ENCODE measurements at places on chromosomes 7 and 10. TPM values are rescaled to one million over a fixed set of nuclear protein-coding genes. Genes with fewer than 3 reads are reported as not detected.

- no peak for DNase-seq
These were observed 17.8 kb downstream of the BTBD16 start for GRCh38 chr10:122288917-122289316.

DNA sequence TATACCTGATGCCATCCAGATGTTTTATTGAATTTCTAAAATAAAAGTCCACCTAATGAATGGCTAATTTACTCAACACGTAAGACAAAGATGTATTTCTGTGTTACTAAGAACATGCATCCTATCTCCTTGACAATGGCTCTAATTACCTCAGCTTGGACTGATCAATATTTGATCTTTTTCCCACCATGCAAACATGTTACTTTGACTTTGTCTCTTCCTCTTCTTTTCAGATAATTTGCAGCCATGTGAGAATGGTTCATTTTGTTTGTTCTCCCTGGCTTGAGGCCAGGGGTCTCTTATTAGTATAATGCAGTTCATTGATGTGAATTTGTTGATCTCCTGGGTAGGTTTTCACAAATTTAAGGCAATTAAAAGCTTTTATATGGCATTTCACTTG is 302.1 kb downstream of the ADK start:
- DNase-seq, result no peak

DNA sequence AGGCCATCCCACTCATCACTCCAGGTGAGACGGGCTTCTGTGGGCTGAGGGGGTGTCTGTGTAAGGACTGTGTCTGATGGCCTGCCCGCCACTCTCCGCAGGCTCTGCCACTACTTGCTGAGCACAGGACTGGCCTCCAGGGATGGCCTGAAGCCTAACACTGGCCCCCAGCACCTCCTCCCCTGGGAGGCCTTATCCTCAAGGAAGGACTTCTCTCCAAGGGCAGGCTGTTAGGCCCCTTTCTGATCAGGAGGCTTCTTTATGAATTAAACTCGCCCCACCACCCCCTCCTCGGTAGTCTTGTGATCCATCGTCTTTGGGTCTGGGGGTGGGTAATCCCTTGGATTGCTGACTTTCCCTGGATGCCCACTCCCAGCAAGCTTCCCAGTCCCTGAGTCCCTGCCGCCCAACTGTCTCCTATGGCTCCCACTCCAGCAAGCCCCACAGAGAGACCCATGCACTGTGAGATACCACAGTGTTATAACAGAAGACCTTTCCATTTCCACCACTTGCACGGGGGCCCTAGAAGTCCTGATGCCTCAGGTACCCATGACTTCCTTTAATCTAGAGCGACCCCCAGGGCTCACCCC is 4.7 kb downstream of the FXYD4 start:
- no peak for DNase-seq

DNA sequence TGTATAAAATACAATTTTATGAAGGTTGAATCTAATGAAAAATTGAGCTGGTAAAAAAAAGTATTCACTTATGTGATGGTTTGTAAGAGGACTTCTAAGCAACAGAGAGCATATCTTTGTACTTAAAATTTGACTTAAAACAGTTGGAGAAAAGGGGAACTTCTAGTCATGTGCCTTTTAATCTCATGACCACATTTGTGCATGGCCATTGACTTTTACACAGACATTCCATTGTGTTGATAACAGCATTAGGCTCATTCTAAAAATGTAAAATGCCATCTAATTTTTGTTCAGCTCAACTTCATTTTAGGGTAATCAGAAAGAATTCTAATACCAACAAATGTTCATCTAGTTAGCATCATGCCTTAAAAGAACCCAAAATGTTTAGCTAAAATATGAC is 119.9 kb downstream of the HPSE2 start:
- DNase-seq, result no peak

- no peak for DNase-seq
These were observed 324.0 kb upstream of the POT1 start for GRCh38 chr7:125253452-125254190.

GRCh38 chr10:104435822-104436221 is 82.2 kb downstream of the CFAP58 start:
- no peak for DNase-seq

DNA sequence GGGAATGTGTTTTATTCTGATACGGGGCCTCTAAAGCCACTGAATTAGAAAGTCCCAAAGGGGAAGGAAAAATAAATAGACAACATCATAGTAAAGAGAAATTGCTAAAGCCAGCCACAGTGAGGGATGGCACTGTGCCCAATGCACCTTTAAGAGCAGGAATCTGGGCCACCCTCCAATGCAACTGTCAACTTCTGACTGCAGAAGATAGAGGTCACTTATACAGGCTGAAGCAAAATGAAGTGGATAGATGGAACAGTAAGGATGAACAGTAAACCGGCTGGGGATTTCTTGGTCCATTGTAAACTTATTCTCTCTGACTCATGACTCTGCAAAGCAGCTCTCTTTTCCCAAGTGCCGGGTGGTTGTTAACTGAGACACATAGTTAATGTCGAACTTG is 54.0 kb upstream of the KCNIP2 start:
- no peak for DNase-seq

DNA sequence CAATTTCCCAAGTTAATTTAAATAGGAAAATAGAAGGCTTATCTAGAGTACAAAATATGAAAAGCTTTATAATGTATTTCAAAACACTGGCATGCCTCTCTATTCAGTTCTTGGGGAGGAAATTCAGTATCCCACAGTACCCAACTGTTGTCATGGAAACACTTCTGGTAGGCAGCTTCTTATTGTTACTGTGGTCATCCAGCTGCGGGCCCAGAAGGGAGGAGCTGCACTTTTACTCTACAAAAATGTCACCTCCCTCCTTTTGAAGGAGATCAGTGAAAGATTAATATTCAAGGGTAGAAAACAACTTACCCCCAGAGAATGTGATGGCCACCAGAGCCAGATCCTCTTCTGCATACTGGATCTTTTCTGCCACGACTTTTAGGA is 202.8 kb downstream of the RAPGEF5 start:
- no peak for DNase-seq

DNA sequence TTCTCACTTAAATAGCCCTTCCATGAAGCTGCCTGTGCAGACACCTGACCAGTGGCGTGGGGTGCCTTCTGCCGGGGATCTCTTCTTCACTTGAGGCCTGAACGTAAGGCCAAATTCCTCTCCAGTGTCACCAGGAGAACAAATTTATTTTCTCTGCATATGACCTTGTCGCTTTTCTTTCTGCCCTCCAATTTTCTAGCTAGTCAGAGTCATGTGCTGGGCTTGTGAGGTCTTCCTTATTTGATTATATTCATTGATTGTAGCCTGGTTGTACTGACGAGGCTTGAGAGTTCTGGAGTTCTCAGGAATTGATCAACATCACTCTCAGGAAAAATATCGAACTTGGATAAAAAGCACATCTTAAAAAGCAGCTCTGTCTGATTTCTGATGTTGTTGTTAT is 255.7 kb downstream of the BUB3 start:
- DNase-seq, result no peak

DNA sequence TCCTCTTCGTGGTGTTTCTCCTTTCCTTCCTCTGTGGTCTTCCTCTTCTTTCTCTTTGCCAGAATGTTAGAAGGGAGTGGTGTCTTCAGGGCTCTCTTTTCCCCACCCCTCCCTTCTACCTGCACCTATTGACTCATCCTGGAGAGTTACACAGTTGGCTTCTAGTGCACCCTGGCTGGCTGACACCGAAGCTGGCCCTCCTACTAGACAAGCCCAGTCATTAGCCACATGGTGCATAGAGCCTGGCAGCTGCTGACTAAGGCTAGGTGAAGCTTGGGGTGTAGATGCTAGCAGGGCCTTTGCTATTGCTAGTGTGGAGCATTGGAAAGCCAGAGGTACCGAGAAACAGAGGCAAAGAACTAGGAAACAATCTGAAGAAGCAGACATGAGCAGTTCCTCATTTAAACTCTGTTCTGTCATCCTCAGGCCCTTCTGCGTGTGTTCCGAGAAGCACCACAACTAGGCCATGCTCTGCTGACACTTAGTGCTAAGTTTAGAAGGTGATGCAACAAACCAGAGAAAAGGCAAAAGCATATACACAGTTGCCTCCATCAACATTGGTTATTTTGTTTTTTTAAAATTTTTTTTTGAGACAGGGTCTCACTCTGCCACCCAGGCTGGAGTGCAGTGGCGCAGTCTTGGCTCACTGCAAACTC is 213.9 kb downstream of the BAMBI start:
- DNase-seq, result no peak

The LIPM gene
- polyA plus RNA-seq, result not detected

The DLX5 gene
- not detected for polyA plus RNA-seq

DNA sequence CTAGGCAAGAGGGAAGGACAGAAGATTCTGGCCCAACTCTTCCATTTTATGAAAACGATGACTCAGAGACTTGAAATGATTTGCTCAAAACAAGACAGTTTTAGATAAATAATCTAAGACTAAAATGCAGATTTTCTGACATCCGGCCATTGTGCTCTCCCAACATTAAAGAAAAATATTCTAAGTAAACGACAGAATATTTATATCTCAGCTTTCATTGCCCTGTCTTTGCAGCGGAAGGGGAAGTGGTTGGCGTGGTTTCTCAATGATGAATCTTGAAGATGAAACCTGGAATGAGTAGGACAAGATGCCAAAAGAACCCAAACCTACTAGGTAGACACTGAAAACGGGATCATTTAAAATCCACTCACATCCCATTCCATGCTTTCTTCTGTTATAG is 28.9 kb upstream of the NPY start:
- DNase-seq, result no peak

GRCh38 chr7:45990276-45990675 is 69.2 kb upstream of the IGFBP3 start:
- DNase-seq, result no peak

DNA sequence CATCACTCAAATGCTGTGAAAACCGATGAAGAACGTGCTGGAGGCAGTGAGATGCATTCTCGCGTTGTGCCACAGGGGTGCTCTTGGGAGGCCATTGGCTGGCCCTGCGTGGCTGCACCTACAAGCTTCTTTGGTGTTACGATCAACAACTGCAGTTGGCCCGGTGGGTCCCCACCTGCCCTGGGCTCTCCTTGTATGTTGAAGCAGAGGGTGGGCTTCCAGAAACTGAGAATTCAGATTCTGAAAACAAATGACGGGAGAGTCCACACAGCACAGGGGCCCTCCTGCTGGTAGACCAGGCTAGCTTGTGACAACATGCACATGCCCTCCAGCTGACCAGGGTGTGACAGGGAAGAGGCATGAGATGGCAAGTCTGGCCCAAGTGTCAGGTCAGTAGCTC is 23.7 kb upstream of the DDC start:
- DNase-seq, result no peak

- DNase-seq, result no peak
These were observed 295.9 kb downstream of the GATA3 start for GRCh38 chr10:8350250-8350967.

The GARIN1A gene
- polyA plus RNA-seq, result 0.43 TPM

DNA sequence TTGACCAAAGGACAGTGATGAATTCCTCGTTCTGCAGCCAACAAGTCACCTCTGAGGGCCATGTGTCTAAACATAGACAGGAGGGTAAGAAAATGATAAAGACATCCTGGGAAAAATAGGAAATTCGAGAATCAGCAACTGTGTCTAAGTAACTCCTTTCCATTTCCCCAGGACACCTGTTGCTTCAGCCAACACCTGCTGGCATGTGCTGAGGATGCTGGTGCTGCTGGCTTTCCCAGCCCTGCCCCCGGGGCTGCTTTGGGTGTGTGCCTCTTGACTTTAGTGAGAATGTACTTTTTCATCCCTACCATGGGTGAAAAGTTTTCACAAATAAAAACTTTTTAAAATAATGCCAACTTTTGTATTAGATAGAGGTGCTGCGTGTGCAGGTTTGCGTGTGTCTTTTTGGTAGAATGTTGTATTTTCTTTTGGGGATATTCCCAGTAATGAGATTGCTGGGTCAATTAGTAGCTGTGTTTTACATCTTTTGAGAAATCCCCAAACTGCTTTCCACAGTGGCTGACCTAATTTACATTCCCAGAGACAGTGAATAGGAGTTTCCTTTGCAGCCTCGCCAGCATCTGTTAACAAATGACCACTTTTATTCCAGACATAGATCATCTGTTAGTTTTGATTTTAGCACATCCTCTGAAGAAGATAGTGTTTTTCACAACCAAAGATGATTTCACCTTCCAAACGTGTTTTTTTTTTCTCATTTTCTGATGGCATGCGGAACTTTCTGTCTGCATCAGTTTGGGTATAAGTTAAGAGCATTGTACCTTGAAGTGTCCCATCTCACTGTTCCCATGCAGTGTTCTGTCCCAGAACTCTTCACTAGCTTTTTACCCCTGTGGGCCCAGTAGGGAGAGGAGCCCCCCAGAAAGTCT is 104.2 kb upstream of the ACBD5 start:
- DNase-seq, result no peak

DNA sequence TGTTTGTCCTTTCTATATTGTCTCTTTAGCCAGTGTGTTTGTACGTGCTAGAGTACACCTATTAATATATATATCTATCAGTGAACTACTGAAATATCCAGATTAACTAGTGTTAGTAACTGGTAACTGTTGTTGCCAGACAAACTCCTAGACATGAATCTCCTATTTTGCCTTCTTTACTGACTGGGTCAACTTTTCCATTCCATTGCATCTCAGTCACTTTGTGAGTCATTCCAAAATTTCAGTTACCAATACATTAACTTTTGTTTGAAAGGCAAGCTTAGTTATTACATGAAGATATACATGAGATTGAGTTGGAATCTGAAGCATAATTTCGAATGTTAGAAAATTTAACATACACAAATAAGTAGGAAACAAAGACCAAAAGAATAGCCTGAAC is 51.4 kb downstream of the BTAF1 start:
- no peak for DNase-seq

DNA sequence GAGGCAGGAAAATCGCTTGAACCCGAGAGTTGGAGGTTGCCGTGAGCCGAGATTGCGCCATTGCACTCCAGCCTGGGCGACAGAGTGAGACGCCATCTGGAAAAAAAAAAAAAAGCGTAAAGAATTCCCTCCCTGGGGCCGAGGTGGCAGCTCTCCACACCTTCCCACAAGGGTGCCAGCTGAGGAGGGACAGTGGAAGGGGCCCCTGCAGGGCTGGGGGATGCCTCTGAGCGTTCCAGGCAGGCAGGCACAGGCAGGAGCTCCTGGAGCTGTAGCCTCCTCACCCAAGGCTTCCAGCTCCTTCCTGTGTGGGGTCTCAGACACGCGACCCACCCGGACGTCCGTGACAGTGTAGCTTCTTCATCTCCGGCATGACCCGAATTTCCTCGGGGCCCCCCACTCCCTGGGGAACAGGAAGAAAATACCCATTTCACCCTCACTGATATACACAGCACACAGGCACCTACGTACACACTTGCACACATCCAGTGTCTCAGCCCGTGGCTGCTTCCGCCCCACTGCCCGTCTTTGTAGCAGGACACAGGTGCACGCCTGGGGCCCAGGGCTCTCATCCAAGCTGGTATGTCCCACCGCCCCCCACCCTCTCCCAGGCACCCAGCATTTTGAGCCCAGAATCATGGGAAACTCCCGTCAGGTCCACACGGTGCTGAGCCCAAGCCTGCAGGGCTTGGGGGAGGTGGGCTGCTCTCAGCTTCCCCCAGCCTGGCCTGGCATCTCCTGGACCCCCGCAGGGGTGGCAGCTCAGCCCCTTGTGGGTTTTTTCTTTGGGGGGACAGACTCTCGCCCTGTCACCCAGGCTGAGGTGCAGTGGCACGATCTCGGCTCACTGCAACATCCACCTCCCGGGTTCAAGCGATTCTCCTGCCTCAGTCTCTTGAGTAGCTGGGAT is 25.7 kb downstream of the GRIFIN start:
- DNase-seq, result no peak

- DNase-seq, result peak; percentile 61
These were observed 2.6 kb upstream of the SAMD8 start for GRCh38 chr10:75108684-75109458.

Measured in A549 (cell line).